ENCODE measurements at places on chromosomes 13 and 19. TPM values are rescaled to one million over a fixed set of nuclear protein-coding genes. Genes with fewer than 3 reads are reported as not detected.

ZNF285 gene
- not detected for total RNA-seq

CDC34 gene
- total RNA-seq, result 105 TPM

CBARP gene
- total RNA-seq, result 0.93 TPM

SYNGR4 gene
- total RNA-seq, result not detected

KLK14 gene
- not detected for total RNA-seq

SH2D3A gene
- not detected for total RNA-seq

ZNF506 gene
- not detected for total RNA-seq

DCLK1 gene
- 13.6 TPM for total RNA-seq

CLPTM1 gene
- total RNA-seq, result 23.3 TPM

ZIK1 gene
- not detected for total RNA-seq
